ENCODE measurements at places on chromosomes 11 and 22. TPM values are rescaled to one million over a fixed set of nuclear protein-coding genes. Genes with fewer than 3 reads are reported as not detected.

The TNNI2 gene
- total RNA-seq = 1.2 TPM

GRCh38 chr22:20576445-20576816 lies 69.0 kb downstream of the MED15 start:
- DNase-seq = no peak

DNA sequence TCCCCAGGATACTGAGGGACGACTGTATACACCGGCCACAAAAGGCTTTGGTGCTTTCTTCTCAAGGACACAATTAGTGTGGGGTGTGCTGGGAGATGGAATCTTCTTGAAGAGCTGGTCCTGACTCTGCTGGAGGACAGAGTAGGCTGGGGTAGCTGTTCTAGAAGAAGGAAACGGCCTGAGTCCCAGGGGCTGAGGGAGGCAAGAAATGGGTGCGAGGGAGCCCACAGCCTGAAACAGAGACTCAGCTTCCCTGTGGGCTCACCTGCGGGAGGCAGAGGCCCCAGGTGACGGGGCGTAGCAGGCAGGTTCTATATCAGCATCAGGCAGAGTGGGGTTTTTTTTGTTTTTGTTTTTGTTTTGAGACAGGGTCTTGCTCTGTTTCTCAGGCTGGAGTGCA lies 36.6 kb downstream of the PARVG start:
- DNase-seq = no peak

The C22orf31 gene
- total RNA-seq = not detected

DNA sequence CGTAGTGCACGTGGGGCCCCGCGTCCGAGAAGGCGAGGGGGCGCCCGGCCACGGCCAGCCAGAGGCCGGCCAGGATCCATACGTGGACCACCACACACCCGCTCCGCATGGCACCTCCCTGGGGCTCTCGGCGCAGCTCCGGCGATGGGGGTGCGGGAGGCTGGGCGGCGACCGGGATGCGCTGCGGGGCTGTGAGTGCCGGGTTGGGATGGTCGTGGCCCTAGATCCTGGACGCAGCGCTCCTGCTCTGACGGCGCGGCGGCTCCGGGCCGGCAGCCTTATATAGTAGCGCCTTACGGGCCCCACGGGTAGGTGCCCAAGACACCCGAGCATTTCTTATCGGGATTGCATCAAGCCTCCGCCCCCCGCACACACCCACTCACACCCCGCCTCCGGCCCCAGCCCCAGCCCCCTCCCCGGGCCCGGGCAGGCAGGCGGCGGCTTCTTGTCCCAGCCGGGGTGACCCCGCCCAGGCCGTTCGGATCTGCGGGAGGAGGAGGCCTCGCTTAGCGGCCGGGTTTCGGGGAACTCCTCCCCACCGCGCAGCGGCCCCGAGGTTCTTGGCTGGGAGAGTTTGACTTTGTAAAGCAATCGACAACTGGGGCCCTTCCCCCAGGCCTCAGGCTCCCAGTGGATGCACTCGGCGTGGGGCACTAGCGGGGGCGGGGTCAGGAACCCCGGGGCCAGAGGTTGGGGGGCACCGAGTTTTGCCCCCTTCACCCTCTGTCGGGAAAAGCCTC lies at the start of gene FGF19:
TSS of gene FGF19 (minus strand) at position 255 of the 740 bp plus-strand sequence. CDS start at position 109, 146 bp downstream.
- DNase-seq = peak; percentile 78

GRCh38 chr11:13318498-13319295 lies 41.1 kb downstream of the BMAL1 start:
- no peak for DNase-seq

GRCh38 chr11:68581439-68581838 lies 102.9 kb upstream of the GAL start:
- DNase-seq = no peak

The MS4A7 gene
- not detected for total RNA-seq

The IL10RA gene
- not detected for total RNA-seq

- no peak for DNase-seq
These were observed 15.1 kb upstream of the SMIM38 start for GRCh38 chr11:69140635-69141034.

The CABP7 gene
- 0.09 TPM for total RNA-seq

The UBXN1 gene
- 129 TPM for total RNA-seq

The CRYBA4 gene
- total RNA-seq = 1.6 TPM

GRCh38 chr11:3203221-3204043 lies 15.2 kb downstream of the MRGPRG start:
- DNase-seq = peak; percentile 84

- DNase-seq = no peak
These were observed 33.9 kb downstream of the ARRB1 start for GRCh38 chr11:75317446-75318122.

Data from neural progenitor cell (in vitro differentiated cells).